ENCODE measurements at places on chromosomes 3 and 15.
A peak's percentile ranks its signal among the peaks of the same experiment; 100 is the strongest.

GRCh38 chr15:62588938-62589670 is 424.0 kb upstream of the C2CD4B start:
- peak; percentile 52 for DNase-seq

DNA sequence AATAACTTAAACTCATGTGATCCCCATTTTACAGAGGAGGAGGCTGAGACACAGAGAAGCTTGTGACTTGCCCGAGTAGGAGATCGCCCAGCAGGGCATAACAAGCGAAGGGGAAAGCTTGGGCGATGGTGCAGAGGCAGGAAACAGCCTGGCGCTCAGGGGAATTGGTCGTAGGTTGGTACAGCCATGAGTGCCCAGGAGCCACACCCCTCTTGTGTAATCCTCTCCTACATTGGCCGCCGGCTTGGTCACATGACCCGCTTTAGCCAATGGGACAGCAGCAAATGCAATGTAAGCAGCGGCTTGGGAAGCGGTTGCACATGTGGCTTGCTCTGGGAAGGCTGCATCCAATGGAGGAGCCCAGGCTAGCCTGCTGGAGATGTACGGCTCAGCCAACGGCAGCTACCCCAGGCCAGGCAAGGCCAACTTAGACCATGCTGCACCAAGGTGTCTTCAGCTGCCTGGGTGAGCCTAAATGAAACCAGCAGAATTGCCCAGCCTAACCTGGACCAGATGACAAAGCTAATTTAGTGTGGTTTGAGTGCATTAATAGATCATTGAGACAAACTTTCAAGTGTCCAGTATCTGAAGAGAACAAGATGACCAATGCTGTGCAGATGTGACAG is 50.3 kb upstream of the SLC6A6 start:
- peak; percentile 20 for DNase-seq

GRCh38 chr15:69143756-69144436 is 16.5 kb upstream of the GLCE start:
- DNase-seq: no peak

DNA sequence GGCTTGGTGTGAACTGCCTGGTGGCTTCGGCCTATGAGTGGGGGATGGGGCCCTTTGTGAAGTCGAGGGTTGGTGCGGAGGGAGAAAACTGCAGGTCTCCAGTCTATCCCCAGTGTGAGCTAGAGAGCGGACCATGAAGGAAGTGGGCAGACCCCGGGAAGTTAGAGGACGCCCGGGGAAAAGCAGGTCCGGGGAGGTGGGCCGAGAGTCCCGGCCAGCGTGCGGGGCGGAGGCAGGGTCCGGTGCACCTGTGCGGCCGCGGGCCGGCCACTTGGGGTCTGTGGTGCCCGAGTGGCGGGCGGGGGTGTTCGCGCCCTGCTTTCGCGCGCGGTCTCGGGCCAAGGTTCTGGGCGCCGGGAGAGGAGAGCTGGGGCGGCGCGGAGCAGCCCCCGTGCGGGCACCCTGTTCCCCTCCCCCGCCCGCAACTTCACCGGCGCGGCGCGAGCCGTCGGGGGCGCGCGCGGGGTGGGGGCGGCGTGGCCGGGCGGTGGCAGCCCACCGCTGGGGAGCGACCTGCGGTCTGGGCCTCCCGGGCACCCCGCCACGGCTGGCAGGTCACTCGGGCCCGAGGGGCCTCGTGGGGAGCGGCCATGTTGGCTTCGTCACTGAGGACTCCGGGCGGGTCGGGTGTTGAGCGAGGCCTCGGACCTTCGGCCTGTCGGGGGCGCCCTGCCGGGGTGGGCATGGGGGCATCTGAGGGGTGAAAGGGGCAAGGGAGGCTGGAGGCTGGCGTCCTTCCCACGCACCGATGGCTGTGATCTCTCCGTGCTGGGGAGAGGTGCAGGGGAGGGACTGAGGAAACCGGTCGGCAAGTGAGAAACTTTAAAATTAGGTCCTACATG is 4.8 kb downstream of the UBE2E1 start:
- DNase-seq: peak; percentile 32

GRCh38 chr3:52537726-52538421 is 1.5 kb downstream of the UQCC5 start:
- no peak for DNase-seq

GRCh38 chr15:60162968-60163355 is 158.9 kb downstream of the FOXB1 start:
- DNase-seq: no peak

GRCh38 chr15:63982381-63982854 is 63.9 kb downstream of the DAPK2 start:
- DNase-seq: no peak

- DNase-seq: peak; percentile 49
These were observed 131.7 kb downstream of the TNIK start for GRCh38 chr3:171328419-171329082.

DNA sequence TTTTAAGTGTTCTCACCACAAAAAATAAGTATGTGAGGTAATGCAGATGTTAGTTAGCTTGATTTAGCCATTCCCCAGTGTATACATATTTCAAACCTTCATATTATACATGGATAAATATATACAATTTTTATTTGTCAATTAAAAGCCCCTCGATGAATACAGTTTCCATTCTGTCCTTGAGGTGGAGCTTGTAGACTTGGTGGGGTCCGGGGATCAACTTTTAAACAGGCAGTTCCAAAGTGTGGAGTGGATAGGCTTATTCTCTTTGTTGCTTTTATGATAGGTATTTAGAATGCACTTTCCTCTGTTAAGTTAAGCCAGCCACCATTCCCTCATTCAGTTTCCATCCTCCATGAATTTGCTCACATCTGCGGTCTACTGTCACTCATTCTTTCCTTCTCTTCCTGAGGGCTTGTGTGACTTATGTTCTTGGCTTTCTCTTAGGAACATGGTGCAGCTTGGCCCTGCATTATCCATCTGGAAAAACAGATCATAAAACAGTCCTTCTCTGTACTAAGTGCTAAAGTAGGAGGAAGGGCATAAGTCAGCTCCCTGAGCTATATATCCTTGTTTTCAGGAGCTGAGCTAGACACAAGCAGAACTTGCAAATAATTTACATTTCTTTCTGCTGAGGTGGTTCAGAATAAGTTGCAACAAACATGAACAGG is 149.1 kb downstream of the NFKBIZ start:
- DNase-seq: no peak

DNA sequence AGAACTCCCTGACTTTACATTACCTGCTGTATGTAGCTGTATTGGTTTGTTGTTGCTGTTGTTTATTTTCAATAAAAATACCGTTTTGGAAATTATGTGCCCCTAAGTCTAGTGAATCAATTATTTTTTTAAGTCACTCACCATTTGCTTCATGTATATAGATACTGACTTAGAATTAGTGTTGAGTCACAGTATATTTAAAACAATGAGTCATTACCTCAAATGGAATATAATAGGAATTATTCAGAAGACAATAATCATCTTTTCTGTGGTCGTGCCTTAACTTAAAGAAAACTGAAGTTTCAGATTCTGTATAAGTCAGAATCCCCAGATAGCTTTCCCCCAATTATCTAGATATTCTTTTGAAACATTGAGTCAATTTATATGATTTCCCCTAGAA is 21.0 kb upstream of the ALDH1A2 start:
- DNase-seq: no peak

- no peak for DNase-seq
These were observed 7.1 kb downstream of the SIAH2 start for GRCh38 chr3:150755902-150756301.

GRCh38 chr15:39622660-39623516 is 42.0 kb downstream of the THBS1 start:
- DNase-seq: no peak

GRCh38 chr15:100911086-100911485 is 8.1 kb upstream of the LRRK1 start:
- DNase-seq: no peak

- no peak for DNase-seq
These were observed 143.1 kb upstream of the KCNMB2 start for GRCh38 chr3:178393146-178393545.

GRCh38 chr15:101104141-101104540 is 147.7 kb downstream of the CHSY1 start:
- no peak for DNase-seq

- DNase-seq: no peak
These were observed 16.3 kb downstream of the FAN1 start for GRCh38 chr15:30919877-30920550.

GRCh38 chr15:31503758-31504461 is 177.3 kb downstream of the KLF13 start:
- DNase-seq: no peak

- DNase-seq: no peak
These were observed 296.3 kb upstream of the TMCO5A start for GRCh38 chr15:37638116-37638515.

DNA sequence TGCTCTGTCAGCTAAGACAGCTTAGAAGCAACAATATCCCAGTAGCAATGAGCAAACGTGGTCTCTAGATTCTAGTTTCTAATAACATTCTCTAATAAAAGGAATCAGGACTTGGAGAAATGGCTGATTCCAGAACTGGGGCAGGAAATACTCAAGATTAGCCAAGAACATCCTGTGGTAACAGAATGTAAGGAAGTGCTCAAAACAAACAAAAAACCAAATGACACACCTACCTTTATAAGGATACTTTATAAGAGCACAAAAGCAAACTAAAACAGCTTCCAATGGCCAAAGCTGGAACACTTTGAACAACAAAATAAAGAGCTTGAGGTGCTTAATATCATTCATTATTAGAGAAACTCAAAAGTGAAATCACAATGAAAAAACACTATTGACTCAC is 33.1 kb upstream of the EIF5A2 start:
- peak; percentile 46 for DNase-seq

DNA sequence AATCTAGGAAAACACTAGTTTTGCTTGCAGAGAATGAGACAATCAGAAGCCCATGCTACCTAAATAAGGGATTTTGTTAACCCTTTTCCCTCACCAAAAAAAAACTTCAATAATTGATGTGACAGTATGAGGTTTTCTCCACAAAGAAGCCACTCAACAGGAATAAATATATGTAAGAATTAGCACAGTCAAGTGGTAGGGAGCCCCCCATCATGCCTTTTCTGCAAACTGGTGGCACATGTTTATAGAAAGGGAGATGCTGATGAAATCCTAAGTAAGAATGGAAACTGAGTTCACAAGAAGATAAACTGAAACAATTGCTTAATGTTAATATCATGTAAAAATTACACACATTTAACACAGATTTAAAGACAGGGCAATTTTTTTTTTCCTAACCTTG is 51.0 kb downstream of the PHC3 start:
- no peak for DNase-seq

DNA sequence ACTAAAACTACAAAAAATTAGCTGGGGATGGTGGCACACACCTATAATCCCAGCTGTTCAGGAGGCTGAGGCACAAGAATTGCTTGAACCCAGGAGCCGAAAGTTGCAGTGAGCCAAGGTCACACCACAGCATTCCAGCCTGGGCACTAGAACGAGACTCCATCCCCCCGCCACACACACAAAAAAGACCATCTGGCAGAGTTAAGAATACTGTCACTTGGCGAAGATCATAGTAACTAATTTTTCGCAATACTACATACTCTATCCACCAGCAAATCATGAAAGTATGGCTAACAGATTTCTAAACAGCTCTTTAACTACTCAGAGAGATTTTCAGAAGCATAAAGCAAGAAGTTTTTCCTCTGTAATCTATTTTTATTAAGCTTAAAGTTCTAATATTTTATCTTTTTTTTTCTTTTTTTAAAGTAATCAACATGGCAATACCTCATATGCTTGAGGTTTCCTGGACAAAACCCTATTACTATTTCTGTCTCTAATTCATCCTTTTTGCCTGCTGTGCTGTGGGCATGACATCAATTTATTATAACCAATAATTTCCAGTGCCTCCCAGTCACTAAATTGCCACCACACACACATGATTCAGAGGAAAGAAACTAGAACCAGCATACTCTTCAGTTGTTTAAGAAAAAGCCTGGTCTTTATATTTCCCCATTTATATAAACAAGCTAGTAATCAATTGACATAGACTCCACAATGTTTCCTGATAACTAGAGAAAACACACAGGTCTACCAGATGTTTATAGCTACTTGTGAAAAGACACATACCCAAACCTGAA is 46.9 kb downstream of the CHSY1 start:
- peak; percentile 57 for DNase-seq

DNA sequence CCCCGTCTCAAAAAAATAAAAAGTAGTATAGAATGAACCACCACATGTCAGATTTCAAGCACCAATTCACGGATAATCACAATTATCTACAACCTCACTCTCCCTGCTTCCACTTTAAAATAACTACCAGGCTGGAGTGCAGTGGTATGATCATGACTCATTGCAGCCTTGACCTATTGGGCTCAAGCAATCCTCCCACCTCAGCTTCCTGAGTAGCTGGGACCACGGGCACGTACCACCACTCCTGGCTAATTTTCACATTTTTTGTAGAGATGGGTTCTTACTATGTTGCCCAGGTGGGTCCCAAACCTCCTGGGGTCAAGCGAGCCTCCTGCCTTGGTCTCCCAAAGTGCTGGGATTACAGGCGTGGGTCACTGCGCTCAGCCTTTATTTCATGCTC is 38.1 kb upstream of the LDHAL6B start:
- DNase-seq: peak; percentile 70

GRCh38 chr3:120349855-120350125 is 636 bp upstream of the LRRC58 start:
- no peak for DNase-seq

- no peak for DNase-seq
These were observed 35.6 kb downstream of the SMAD3 start for GRCh38 chr15:67100801-67101581.

- DNase-seq: no peak
These were observed 169.0 kb downstream of the SPATA16 start for GRCh38 chr3:172972067-172972466.
